NCI-H526 treated with DMSO at 0.1 percent for 48 hours (cell line): ENCODE measurements at places on chromosomes 16 and 17.

- DNase-seq, result no peak
Measured at GRCh38 chr17:67818110-67819002, 6.9 kb upstream of the BPTF start.

DNA sequence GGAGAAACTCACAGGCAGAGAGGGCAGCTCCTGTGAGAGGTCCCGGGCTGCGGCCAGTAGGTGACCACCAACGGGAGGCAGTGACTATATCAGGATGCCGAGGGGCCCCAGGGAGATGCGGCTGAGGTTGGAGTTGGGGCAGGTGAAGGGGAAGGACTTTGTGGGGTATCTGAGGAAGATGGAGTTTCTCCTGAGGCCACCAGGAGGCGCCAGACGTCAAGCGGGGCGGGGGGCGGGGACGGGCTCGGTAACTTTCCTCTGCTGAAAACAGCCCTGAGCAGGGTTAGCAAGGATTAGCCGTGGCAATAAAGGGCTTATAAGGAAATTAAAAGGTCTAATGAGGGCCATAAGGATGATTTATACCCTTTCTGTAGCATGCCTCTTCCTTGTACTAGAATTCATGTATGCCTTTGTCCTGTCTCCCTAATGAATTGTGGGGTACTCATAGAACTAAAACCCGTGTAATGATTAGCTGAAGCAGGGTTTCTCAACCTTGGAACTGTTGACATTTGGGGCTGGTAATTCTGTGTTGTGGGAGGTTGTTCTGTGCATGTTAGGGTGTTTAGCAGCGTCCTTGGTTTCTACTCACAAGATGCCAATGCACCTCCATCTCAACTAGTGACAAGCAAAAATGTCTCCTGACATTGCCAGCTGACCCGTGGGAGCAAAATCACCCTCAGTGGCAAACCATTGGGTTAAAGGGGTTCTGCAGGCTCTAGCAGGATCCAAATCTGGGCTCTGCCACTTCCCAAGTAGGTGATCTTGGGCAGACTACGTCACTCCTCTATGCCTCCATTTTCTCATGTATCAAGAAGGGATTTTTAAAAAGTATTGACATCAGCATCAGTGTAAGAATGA is 74.8 kb upstream of the GRIN2A start:
- no peak for DNase-seq

DNA sequence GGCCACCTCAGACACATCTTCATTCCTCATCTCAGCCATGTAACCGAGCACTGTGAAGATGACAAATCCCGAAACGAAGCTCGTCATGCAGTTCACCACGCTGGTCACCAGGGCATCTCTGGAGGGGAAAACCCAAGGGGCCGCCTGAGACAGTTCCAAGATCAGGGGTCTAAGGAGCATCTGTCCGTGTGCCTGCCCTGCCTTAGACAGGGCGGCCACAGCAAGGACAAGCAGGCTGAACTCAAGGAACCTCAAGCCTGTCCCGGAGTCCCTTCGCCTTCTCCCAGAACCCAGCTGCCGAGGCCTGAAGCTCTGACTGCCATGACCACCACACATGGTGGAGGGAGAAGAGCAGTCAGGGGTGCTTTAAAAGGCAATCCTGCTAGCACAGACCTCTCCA is 22.7 kb downstream of the SLC6A4 start:
- no peak for DNase-seq

GRCh38 chr16:86632206-86632605 is 53.9 kb downstream of the FOXL1 start:
- DNase-seq, result no peak

DNA sequence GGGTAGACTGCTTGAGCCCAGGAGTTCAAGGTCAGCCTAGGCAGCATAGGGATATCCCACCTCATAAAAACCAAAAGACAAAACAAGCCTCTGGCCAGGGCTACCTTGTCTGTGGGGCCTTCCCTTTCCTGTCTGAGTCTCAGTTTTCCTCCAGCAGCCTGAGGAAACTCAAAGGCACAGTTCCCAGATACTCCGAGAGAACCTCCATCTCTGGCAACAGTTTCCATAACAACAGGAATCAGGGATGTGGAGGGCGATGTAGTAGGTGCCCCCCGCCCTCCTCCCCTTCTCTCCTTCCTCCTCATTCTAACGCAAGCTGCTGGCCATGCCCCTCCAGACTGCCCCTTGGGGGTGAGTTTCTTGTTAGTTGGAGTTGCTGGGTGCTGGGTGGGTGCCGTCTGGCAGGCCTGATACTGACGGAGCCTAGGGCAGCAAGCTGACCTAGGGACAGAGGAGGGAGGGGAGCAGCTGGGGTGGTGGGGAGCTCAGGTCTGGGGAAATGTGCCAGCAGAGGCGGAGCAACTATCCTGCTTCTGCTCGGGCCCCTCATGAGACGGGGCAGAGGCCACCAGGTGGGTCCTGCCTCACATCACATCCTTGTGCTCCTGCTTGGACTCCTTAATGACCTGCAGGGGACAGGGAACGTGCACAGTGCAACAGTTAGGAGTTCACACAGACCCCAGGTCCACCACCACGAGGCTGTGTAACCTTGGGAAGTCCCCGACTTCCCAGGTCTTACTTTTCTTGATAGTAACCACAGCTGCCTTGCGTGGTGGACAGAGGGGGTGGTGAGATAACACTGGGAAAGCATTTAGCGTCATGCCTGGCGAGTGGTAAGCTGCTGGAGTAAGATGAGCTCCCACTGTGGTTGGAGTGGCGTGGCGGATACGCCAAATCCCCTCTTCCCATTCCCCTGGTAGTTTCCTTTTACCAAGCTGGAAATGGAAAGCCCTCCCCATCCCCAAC is 7.8 kb upstream of the EFTUD2 start:
- no peak for DNase-seq

GRCh38 chr17:58447039-58447975 is 30.0 kb upstream of the RNF43 start:
- DNase-seq, result peak; percentile 52

DNA sequence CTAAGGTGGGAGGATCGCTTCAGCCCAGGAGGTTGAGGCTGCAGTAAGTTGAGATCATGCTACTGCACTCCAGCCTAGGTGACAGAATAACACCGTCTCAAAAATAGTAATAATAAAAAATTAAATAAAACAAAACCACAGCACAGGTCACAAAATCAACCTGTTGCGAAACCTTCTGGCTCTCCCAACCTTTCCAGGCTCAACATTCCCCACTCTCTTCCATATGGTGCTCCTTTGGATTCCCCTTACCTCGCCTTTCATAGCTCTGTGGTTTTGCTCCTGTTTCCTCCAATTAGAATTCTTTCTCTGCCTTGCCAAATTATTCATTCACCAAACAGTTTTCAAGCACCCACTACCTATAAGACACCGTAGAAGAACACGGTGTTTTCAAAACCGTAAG is 4.7 kb downstream of the ZDHHC7 start:
- no peak for DNase-seq

DNA sequence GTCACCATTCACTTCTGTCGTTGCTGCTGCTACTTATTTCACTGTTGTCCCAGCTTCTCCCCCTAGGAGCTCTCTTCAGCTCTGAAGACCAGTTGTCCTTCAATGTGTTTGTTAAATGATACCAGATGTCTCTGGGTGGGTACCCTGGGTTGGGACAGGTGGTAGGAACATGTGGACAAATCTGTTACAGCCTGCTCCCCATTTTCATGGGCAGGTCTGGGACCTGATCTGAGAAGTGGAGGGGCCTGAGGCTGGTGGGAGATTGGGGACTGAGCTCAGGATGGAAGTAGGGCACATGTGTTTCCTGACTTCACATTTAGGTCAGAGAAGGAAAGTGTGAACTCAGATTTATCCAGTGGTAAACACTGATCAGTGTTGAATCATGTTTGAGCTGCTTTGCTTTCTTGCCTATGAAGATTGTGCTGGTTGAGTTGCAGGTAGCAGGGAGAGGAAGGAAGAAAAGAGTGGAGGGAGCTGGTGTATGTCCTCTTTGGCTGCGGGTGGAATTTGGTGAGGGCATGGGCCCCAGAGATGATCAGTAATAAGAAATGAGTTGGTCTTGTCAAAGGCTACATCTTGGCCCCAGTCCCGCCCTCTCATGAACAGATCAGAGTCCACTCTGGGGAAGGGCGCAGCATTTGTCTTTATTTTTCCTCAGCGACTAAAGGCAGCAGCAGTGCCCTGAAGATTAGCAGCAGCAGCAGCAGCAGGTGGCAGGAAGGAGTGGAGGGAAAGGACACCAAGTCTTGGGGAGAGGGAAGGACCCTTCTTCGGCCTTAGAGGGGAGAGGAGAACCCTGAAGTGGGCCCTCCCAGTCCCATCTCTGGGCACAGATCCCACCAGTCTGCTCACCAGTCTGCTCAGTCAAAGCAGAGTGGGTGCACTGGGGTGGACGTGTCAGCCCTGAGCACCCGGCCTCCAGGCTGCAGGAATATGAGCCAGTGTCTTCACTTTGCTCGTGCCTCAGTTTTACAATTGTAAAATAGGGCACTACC is 6.1 kb upstream of the EFTUD2 start:
- no peak for DNase-seq

DNA sequence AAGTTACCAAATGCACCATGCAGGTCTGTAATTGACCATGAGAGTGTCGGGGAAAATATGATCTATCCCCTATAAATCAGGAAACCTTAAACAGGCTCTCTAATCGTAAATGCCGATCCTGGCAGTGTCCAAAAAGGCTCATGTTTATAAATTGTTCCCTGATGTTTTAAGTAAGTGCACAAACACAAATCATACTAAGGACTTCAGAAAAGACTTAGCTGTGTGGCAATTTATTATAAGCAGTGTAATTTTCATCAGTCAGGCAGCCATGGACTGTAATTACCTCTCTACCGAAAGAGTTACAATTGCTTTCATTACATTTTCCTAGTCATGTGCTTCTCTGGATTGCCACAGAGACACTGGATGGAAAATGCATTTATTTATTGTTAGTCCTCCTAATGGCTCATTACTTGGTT is 73.4 kb upstream of the COX10 start:
- DNase-seq, result no peak

- DNase-seq, result no peak
Measured at GRCh38 chr17:31654936-31655335, 204.1 kb downstream of the COPRS start.

- DNase-seq, result no peak
Measured at GRCh38 chr16:49964973-49965372, 60.1 kb upstream of the CNEP1R1 start.

DNA sequence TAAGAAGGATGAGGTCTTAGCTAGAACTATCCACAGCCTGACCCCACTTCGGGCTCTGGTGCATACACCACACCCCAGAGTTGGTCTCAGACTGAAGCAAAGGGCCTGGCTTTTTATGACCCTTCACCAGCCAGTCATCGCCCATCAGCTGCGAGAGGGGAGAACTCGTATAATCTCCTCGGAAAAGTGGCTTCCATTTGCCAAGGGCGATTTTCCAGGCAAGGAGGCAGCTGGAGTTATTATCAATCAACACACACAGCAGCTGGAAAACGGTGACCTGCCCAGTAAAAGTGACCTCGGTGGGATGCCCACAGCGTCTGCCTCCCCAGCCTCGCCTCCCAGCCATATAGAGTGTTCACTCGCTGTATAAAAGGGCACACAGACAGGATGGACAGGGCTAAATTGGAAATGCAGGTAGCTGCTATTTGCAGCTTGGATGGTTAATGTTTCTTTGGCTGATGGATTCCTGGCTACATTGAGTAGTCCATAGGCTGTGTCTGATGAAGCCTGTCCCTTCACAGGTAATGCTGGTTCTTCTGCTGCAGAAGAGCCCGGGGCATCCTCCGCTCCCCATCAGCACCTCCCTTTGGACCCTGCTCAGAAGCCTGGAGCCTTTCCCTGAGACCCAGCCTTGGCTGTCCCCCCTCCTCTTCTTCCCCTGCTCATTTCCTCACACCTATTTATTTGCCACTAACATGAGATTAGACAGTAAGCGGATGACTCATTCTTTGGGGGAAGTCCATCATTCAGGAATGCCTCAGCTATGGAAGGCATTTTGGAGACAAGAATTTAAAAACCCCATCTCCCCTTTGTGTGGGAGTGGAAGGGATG is 45.7 kb downstream of the TMEM186 start:
- no peak for DNase-seq

DNA sequence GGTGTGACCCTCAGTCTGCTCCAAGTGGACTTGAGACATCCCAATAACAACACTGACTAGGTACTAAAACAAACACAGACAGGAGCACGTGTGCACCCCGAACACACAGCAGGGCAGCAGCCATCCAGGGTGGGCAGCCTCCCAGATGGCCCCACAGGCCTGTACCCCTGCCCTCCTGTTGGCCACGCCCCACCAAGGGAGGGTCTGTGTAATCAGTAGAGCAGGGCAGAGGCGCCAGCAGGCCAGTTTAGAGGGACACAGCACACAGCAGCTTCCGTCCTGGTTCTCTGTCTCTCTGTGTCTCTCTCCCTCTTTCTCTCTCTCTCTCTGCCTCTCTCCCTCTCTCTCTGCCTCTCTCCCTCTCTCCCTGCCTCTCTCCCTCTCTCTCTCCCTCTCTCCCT is 21.4 kb downstream of the ACTG1 start:
- DNase-seq, result no peak

GRCh38 chr16:89437251-89437987 is 52.9 kb downstream of the ANKRD11 start:
- DNase-seq, result no peak

DNA sequence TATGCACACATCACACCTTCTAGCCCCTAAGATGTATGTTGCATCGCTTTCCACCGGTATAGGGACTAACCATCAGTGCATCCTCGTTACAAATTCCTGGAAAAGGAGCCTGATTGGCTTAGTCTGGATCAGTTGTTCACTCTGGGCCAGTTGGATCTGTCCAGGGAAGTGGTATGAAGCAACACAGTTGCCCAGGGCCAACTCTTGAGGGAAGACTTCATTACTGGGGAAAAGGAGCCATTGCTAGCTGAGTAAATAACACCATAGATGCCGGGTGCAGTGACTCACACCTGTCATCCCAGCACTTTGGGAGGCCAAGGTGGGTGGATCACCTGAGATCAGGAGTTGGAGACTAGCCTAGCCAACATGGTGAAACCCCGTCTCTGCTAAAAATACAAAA is 275.2 kb upstream of the RBFOX1 start:
- DNase-seq, result no peak

GRCh38 chr16:14109077-14109775 is 38.1 kb downstream of the MRTFB start:
- no peak for DNase-seq

- DNase-seq, result peak; percentile 12
Measured at GRCh38 chr17:74646231-74646630, 22.7 kb upstream of the CD300E start.

- DNase-seq, result no peak
Measured at GRCh38 chr16:17408296-17408695, 62.5 kb downstream of the XYLT1 start.

GRCh38 chr16:2458887-2459646 is 842 bp upstream of the TEDC2 start:
- DNase-seq, result no peak

- DNase-seq, result peak; percentile 18
Measured at GRCh38 chr17:73249700-73250099, 12.0 kb downstream of the CPSF4L start.
